ENCODE measurements at places on chromosomes 16 and 17.
A peak's percentile ranks its signal among the peaks of the same experiment; 100 is the strongest.

- DNase-seq, result no peak
These were observed 25.2 kb downstream of the ADGRG5 start for GRCh38 chr16:57567691-57568090.

GRCh38 chr16:47523342-47524006 lies 62.3 kb downstream of the PHKB start:
- no peak for DNase-seq

DNA sequence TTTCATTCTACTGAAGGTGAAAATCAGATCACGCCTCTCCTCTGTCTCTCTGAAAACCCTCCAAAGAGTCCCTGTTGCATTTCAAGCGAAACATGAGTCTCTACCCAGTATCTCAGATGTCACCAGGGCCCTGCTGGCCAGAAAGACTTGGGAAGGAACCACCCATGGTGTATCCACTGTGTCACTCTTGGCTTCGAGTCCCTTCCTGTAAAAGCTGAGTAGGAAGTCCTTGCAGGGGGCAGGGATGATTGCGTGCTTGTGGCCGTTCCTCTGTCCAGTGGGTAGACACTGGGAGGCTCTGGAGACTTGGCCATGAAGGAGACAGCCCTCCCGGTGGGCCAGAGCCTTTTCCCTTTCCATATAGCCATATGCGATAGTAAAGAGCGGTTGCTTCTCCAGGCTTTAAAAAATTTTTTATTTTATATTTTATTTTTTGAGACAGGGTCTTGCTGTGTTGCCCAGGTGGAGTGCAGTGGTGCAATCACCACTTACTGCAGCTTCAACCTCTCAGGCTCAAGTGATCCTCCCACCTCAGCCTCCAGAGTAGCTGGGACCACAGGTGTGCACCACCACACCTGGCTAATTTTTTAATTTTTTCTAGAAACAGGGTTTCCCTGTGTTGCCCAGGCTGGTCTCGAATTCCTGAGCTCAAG lies 19.0 kb upstream of the RMI2 start:
- no peak for DNase-seq

DNA sequence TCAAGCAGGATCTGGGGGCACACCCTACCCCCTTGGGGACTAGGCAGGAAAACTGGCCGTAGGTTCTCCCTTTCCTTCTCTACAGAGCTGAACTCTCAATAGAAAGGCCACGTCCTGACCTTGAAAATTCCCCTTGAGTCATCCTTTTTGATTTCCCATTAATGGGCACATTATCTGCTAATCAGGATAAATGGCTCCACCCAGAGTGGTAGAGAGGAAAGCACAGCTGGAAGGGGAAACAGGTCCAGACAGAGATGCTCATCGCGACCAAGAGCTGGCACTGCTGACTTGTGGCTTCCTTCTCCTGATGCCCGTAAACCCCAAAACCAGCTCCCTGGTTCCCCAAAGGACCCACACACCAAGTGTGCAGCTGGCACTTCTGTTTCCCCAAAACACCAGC lies 206.5 kb upstream of the CDH5 start:
- DNase-seq, result no peak

GRCh38 chr17:44438636-44439035 lies 49.2 kb upstream of the ITGA2B start:
- peak; percentile 5 for DNase-seq

DNA sequence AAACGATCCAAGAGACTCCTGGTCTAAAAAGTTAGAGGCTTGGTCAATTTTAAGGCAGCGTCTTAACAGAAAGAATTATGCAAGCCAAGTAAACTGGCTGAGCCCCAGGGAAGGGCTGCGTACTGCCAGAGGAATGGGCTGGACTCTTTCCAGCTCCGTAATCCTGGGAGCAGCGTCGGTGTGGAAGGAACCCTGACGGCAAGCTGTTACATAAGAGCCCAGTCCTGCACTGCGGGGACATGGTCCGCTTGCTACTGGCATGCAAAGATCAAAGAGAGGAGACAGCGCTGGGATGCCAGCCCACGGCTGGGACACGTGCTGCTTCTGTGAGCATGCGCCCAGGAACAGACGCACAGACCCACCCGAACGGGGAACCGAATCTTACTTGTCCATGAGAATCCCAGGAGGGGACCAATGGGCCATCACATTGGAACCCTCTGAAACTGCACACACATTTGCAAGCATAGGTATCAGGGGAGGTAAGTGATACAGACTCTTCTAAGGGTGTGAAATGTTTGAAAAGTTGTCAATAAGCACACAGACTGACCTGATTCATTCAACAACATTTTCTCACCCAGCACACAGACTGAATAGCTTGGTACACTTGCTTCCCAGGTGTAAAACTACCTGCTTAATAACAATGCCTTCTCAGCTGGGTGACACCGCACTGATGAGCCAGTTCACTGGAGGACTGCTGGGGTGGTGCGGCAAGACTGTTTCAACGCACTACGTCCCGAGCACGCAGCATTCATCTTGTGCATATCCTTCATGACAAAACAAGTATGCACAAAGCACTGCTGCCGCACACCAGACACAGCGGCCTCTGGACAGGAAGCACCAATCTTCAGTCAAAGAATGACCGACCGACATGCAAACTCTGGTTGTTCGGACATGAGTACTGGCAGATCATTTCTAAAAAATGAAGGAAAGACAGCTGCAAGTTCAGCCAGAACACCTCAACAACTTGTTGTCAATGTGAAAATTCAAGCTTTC lies 94.9 kb downstream of the ANKRD11 start:
- DNase-seq, result peak; percentile 93

GRCh38 chr17:59440757-59441463 lies 109.5 kb downstream of the YPEL2 start:
- DNase-seq, result peak; percentile 74

- DNase-seq, result no peak
These were observed 110.9 kb downstream of the XYLT1 start for GRCh38 chr16:17359788-17360390.

- no peak for DNase-seq
These were observed 68.3 kb upstream of the GCSH start for GRCh38 chr16:81164481-81164880.

DNA sequence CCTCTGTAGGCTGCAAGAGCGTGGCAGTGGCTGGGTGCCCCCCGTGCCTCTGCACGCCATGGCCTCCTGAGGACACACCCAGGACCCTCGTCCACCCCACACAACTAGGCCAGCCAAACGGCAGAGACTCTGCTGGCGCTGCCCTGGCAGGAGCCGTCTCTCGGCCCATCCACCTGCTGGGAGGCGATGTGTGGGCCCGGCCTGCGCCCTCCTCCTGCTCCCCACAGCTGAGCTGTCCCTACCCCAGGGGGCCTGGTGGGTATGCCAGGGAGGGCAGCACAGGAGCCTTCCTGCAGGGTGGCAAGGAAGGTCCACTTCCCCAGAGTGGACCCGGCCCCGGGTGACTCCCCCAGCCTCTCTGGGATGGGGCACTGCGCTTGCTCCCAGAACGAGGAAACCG lies 7.0 kb downstream of the RNF166 start:
- no peak for DNase-seq

DNA sequence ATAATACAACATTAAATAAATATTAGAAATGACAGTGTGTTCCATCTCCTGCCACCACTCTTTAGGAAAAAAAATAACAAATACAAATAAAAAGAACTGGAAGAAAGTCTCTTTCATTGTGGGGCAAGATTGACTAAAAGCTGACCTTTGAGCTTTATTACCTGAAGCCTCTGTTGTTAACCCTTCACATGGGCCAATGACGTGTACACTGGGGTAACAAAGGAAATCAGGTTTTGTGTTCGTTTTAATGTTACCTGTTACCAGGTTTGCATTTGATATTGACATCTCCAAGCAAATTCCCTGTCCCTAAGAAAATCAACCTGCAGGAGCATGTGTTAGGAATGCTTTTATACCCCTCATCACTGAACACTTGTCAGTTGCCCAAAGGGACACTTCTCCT lies 39.0 kb downstream of the NLK start:
- no peak for DNase-seq

GRCh38 chr16:57775661-57776469 lies 26.4 kb downstream of the KIFC3 start:
- no peak for DNase-seq

DNA sequence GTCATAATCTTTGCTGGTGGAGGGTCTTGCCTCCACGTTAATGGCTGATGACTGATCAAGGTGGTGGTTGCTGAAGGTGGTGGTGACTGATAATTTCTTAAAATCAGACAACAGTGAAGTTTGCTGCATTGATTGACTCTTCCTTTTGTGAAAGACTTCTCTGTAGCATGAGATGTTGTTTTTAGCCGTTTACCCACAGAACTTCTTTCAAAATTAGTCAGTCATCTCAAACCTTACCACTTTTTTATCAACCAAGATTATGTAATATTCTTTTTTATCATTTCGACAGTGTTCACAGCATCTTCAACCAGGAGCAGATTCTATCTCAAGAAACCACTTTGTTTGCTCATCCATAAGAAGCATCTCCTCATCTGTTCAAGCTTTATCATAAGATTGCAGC lies 5.9 kb downstream of the UQCRC2 start:
- no peak for DNase-seq

- DNase-seq, result no peak
These were observed 4.4 kb upstream of the WFIKKN2 start for GRCh38 chr17:50830994-50831393.

DNA sequence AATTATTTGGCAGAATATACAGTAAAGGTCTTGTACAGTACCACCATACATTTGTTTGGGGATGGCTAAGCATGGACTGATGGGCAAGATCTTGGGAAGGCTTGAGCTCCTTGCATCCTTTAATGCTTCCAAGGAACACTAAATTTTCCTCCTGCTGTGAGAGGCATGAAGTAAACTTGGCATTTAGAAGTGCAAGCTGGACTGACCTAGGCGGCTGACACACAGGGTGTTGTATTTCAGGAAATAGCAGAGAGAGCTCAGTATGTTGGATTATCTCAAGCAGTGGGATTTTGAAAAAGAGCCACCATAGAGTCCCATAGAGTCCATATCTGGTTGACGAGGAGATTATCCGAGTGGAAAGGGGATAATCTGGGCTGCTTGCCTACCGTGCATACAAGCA lies 2137.1 kb downstream of the TP53TG3F start:
- no peak for DNase-seq

GRCh38 chr17:78823282-78824046 lies 17.1 kb downstream of the USP36 start:
- no peak for DNase-seq

DNA sequence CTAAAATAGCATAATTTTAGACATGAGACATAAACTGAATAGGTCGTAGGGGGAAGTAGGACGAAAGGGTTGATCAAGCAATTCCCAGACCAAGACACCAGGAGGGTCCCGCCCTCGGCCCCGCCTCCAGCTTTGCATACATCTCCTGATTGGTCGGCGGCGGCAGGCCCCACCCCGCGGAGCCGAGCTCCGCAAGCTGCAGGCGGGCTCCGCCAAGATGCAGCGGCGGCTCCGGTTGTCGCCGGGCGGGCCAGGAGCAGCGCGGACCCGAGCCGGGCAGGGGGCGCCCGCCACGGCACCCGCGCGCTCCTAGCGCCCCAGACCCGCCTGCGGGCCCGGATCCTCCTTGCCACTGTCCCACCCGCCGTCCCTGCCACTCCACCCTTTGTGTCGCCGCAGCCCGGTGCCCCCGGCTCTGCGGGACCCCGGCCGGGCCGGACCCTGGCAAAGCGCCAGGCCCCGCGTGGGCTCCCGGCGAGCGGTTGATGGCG lies at the start of gene CDR2L:
TSS of gene CDR2L (plus strand) at position 215 of the 491 bp plus-strand sequence. CDS start 412 bp downstream, outside the sequence.
- peak; percentile 96 for DNase-seq

Measured in heart right ventricle (tissue), 16 donors.